ENCODE measurements at places on chromosomes 5 and 9.

DNA sequence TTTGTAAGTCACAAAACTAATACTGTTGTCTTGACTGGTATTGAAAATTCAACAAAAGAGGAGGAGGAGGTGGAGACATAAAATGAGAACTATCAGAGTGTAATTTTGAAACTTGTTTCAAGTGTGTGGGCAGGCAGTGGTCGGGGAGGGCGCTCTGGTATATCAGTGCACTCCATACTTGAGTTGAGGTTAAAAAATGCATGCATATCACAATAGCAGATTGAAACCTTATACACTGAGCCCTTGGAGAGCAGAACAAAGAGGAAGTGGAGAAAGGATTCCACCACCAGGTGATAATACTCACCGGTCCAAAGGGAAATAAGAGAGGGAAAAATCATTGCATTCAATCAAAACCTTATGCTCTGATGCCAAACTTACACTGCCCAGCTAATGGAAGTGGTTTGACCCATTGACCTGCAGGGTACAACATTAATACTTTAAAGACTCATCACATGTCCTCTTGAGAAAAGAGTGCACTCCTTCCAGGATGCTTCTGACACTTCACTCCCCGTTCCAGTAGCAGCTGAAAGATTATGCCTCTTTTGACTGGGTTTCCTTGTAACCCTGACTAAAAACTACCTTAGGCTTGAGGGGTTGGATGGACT, 79.5 kb upstream of the FAM169A start:
- no peak for DNase-seq

DNA sequence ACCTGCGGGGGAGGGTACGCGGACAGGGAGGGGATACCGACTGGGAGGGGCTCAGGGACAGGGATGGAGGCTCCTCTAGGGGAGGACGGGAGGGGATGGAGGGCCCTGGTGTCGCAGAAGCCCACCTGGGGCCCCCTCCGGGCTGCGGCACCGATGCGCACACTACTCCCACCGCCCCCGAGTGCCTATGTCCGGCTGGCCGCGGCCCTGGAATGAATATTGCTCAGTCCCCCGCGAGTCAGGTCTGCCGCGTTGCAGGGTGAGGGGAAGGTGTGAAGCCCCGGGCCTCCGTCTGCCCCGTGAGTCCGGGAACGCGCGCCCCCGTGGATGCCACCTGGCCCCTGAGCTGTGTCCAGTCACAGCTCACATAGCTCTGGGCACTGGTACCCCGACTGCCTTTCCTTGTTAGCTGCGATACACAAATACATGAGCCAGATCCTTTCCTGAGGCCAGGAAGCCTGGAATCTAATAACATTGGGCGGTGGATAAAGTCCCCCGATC, 44.5 kb upstream of the PRSS3 start:
- DNase-seq = no peak

- no peak for DNase-seq
These were observed 71.4 kb downstream of the SERINC5 start for GRCh38 chr5:80184235-80185023.

DNA sequence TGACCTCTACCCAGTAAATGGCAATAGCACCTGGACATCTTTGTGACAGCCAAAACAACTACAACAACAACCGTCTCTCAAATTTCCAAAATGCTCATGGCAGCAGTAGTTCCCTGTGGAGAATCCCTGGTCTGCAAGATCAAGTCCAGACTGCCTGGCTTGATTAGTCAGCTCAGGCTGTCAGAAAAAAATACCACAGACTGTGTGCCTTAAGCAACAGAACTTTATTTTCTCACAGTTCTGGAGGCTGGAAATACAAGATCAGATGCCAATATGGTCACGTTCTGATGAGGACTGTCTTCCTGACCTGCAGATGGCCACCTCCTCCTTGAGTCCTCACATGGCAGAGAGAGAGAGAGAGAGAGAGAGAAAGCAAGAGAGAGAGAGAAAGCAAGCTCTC, 52.3 kb upstream of the MOCS2 start:
- no peak for DNase-seq

DNA sequence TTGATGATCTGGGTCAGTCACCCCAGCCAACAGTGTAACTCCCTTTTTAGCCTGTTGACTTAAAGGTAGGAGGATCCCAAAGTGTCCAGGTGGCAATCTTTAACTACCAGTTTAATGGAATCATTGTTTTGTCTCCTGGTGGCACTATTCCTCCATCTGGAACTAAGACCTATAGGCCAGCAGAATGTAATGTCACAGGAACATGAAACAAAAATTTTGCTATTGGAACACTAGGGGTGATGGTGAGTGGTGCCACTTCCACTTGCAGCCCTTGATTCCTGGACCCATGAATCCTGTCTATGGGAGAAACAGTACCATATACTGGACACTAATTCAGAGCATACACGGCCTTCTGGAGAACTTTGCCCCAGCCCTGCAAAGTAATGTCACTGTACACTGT, 219.5 kb upstream of the RASA1 start:
- DNase-seq = no peak

GRCh38 chr9:133667759-133668450, 31.7 kb downstream of the DBH start:
- DNase-seq = no peak

GRCh38 chr9:89978185-89978584, 373.4 kb downstream of the GADD45G start:
- DNase-seq = no peak

DNA sequence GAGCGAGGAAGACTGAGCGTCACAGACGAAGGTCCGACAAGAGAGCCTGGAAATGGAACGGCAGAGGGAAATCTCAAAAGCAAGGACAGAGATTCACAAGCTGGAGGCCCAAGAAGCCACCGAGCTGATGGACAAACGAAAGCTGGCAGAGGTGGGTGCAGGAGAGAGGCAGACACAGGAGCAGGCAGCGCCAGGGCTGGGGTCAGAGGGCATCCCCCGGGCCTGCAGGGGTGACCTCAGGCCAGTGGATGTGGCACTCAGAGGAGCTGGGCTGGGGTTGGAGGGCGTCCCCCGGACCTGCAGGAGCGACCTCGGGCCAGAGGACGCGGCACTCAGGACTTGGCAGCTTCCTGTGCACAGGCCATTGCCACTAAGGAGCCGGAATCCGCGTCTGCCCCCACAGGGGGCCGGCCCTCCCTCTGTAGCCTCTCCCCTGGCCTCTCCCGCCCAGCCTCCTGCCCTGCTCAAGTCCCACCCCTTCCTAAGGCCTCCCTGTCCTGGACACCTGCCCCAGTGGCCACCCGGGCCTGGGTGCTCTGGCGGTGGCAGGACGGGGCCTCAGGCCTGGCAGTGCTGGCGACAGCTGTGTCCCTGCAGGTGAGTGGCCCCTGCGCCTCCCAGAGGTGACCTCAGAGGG, 40.4 kb downstream of the EXD3 start:
- DNase-seq = no peak

DNA sequence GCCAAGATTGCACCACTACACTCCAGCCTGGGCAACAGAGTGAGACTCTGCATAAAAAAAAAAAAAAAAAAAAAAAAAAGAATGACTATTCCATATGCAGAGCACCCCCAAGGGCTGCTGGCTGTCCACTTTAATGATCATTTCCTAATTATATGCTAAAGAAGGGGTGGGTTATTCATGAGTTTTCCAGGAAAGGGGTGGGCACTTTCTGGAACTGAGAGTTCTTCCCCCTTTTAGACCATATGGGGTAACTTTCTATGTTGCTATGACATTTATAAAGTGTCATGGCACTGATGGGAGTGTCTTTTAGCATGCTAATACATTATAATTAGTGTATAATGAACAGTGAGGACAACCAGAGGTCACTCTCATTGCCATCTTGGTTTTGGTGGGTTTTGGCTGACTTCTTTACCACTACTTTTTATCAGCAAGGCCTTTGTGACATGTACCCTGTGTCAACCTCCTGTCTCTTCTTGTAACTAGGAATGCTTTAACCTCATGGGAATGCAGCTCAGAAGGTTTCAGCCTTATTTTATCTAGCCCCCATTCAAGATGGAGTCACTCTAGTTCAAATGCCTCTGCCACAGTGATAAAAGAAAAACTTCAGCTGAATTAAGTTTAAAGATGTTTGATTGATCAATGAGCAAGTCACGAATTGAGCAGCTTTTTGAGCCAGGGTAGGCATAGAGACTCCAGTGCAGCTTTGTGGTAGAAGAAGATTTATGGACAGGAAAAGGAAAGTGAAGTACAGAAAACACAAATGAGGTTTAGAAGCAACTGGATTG, 7.1 kb upstream of the NANS start:
- peak; percentile 81 for DNase-seq

DNA sequence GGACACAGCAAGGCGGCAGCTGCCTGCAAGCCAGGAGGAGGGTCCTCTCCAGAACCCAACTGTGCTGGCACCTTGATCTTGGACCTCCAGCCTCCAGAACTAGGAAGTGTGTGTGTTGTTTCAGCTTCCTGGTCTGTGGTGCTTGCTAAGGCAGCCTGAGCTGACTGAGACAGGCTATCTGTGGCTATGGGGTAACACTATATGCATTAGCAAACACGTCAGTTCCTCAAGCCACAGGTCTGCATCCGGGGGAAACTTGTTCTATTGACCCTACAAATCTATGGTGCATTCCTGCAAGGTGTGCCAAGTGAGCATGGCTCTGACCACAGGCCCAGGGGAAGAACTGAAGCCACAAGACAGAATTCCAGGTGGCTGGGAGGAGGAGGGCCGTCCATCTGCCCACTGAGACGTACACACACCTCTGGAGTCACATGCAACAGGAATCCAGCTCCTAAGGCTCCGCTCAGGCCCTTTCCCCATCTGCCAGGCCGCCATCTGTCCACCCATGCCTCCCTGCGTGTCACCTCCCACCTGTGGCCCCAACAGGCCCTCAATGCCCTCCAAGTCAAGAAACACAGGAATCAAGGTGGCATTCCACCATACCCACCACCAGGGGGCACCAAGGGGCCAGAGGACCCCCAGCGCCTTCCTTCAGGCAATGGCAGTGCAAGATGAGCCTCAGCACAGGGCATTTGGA, 174.9 kb downstream of the ROR2 start:
- peak; percentile 8 for DNase-seq

- no peak for DNase-seq
These were observed 7.2 kb downstream of the NINJ1 start for GRCh38 chr9:93126825-93127368.

DNA sequence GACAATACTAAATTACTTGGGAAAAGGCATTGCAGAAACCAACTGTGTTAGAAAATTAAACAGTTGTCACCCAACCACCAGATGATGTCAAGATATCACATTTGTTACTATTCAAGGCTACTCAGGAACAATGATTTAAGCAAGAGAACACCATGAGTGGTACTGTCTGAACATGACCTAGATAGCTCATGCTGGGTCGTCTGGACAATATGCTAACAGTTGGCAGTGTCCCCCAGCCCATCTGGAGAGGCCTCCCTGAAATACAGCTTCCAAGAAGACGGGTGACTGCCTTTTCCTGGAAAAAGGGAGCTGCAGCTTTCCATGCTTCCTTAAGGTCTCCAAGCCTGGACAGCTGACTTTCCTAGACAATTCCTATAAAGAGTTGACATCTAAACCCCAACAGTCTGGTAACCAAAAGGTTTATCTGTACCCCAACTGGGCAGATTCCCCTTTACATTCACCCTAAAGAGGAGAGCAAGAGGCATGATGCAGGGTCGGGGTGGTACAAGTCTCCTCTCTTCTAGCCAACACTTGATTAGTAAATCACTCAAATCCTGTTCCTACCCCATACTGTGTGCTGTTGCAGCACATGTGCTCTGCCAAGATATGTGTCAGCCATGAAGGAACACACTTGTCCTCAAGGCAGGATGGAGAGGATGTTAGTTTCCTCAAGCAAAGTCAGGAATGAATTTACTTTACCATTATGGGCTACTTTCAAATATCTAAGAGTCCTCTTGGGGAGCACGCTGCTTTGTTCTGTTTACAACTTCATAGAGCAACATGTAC, 433.0 kb downstream of the PDE4D start:
- no peak for DNase-seq

- no peak for DNase-seq
These were observed 6.2 kb downstream of the TSLP start for GRCh38 chr5:111077678-111078077.

DNA sequence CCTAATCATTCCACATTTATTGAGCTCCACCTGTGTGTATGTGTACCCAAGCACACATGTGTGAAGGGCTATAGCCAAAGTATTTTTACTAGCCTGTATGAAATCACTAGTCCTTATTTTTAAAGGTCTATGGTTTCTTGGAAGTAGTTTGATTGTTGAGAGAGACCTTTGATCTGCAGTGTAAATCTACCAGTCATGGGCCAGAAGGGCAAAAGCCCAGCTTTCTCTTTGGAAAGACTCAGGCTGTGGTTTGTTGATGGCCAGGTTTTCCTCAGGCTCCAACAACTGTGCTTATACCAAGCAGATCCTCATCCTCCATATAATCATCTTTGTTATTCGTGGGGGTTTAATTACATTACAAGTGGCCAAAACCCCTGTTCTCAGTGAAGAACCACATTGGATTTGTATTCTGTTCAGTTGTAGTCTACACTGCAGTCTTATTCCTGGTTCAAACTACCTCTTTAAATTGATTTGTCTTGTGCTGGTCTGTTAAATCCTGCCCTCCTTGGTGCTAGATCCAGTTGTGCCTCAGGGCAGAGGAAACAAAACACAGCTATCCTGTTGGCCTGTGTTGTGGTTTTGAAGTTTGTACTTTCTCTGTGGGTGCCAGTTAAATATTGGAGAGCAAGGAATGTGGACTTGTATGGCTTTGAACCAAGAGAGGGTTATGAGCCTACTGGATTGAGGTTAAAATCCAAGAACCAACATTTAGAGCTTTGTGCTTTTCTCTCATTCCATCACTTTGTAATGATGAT, 13.3 kb downstream of the CDC26 start:
- DNase-seq = no peak

- peak; percentile 29 for DNase-seq
These were observed 55.9 kb downstream of the DAP start for GRCh38 chr5:10704949-10705621.

DNA sequence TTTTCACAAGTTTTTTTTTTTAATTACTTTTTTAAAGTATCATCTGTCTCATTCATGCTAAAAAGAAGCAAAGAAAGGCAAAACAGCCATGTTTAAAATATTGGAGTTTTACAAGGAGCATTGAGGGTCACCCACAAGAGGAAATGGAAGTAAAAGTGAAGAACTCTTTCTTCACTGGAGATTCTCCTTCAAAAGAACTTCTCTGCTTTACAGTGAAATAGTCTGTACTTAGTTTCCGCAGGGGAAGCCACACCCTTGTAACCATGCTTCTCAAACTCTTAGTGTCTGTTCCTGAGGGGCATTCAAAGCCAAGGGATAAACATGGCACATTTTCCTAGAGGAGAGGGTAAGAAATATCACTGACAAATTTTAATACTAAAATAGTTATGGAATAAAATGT, 8.6 kb downstream of the C9orf72 start:
- DNase-seq = no peak
